Activated CD4-positive, CD25-positive, alpha-beta regulatory T cell (primary cell): ENCODE measurements at places on chromosomes 13 and 19.

DNA sequence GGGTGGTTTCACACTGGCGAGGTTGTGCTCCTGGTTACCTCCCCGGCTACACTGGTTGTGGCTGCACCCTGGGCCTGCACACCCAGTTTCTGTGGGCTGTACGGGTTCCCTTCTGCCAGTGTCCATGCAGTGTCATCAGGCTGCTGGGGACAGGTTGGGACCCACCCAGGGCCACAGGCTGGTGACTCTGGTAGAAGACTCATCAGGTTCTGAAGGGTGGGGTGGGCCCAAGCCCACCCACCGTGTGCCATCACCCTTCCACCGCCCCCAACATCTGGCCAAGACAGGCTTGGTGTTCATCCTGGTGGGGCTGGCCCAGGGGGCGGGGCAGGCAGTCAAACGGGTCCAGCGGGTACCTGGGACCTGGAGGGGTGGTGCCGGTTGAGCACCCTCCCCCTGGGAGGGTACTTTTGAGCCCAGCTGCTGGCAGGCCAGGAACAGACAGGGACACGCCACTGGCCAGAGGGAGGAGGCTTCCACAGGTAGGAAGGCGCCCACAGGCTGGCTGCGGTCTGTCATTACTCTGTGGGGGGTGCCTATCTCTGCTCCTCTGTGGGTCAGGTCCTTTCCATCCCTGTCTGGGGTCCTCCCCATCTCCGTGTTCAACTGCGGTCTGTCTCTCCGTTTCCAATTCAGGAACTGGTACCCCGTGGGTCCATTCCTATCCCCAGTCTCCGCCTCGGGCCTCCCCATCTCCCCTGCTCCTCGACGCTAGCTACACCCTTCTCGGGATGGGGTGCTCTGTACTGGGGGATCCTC lies at the start of gene RNF225:
Gene RNF225 (plus strand): TSS at position 437 of the 759 bp plus-strand sequence. CDS start 434 bp downstream, outside the sequence.
- DNase-seq: no peak

DNA sequence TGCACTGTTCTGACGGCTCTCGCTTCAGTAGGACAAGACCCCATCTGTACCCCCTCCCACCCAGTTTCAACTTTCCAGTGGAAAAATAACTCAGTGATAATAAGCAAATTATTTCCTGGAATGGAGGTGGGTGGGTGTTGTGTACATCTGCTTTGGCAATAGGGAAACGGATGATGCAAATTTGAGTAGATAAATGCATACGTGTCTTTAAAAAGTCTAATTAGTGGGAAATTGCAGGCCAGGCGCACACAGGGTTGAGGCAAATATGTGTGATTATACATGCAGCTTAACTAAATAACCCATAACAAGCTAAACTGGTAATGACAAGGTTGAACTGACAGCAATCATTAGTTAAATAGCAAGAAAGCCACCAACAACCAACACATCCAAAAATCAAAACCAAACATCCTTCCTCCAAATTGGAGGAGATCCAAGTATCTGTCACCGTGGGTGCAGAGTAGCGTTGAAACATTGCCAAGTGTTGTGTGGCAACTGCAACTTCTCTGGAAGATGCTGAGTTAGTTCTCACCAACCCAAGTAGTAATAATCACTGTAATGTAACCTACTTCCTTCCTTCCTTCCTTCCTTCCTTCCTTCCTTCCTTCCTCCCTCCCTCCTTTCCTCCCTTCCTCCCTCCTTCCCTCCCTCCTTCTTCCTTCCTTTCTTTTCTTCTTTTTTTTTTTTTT lies 54.6 kb downstream of the TRPM4 start:
- no peak for DNase-seq

DNA sequence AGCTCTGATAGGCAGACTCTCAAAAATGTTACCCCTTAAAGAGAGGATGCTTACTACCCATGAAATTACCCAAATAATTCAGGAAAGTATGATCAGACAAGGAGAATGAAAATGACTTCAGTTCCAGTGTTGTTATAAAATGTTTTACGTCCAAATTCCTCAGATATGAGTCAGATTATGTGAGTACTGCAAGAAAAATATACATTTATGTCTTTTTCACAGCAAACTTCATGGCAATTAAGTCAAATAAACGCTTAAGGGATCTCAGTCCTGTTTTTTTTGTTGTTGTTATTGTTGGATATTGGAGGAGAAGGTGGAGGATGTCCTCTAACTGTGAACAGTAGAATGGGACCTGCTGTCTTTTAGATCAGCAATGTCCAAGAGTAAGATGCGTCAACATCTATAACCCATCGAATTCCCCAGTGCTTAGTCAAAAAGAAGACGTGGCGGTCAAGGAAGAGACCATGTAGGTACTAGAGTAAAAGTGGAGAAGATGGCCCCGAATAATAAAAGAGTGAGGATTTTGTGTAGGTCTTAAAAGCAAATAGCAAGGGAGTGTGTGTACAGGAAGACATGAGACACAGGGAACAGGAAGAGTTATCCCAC lies 215.4 kb upstream of the IRS2 start:
- DNase-seq: no peak

GRCh38 chr19:6062274-6062673 lies 48.0 kb downstream of the RFX2 start:
- DNase-seq: no peak

DNA sequence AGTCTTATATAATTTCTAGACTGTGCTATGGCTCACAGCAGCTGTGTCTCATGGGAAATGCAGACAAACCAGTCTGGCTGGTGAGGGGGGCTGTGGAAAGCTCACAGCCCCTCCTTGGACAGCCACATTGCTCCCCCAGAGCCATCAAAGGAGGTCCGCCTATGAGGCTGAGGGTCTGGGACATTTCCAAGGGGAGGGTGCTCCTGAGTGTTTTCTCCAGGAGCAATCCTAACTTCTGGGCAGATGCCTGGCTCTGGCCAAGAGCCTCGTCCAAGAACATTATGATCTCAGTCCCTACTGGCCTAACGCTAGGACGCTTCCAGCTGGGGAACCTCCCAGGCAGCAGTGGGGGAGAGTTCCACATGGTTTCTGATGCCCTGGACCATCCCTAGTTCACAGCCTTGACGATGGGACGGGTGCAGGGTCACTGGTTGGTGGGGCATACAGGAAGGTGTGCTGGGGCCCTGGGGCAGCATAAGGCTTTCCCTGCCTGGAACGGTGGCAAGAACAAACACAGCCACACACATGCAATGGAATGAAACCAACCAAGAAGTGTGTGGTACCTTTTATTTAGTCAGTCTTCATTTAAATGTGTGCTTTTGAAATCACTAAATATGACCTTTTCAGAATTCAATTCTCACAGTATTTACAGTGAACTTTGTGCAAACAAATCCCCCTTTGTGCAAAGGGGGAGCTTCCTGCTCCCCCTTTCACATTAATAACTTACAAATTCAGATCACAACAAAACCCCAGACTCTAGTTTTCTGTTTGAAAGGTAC lies 60.6 kb downstream of the CDADC1 start:
- DNase-seq: no peak

DNA sequence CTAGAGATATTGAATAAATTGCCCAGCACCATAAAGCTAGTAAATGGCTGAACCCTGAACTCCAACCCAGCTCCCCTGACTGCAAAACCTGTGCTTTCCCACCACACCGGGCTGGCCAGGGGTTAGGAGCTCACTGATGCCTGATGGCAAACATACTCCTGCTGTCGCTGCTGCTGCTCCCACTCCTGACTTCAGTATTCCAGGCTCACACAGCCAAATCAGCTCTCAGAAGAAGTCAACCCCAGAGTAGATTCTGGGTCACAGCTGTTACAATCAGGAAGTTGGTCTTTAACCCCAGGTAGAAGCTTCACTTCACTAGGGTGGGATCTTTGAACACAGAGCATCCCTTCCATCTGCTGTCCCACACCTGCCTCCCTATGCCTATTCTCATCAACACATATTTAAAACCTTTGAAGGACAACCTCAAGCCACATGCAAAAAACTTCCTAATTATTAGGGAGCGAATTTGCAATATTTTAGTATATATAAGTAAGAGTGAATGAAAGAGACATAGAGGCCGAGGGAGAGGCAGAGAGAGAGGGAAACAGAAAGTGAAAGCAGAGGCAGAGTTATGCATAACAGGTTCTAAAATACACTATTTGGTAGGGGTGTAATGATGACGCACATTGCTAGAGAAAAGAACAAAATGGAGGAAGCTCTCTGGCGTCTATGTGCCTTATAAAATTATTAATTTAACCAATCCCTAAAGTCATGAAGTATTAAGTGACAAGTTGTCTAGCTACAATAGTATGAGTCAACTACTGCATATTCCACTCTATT lies 99.4 kb upstream of the SERP2 start:
- no peak for DNase-seq

DNA sequence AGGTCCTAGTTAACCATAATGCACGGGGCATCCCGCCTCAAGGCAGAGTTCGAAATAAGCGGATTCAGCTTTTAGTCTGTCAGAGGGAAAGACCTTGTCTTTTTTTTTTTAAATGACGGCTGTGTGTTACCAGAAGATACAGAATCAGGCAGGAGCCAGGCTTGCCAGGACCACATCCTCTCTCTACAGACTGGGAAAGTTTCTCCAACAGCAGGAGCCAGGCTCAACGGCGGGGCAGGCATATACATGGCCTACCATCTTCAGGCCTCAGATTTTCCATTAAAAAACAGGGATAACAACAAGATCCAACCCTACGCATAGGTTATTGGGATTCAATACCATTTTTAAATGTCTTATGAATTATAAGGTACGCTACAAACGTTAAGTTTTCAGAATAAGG lies 17.8 kb downstream of the IRS2 start:
- no peak for DNase-seq

DNA sequence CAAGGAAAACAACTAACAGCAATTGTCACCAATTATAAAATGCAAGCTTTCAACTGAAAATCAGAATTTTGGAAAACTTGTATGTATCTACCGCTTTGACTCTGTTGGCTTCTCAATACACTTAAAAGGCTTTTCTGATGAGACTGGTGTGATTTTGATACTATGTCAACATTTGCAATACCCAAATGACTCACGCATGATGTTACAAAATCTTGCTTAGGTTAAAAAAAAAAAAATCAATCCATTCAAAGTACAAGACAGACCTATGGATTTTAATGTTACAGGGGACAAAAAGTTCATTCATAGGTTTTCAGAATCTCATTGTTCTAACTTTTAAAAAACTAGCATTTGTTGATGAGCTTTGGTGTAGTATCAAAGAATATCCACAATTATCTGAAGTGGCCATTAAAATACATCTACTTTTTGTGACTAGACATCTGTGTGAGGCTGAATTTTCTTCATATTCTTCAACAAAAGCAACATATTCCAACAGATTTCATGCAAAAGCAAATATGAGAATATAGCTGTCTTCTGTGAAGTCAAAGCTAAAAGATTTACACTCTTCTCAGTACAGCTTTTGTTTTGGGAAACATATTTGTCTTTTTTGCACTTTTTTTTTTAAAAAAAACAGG lies 10.7 kb downstream of the ELF1 start:
- no peak for DNase-seq

GRCh38 chr13:42899266-42899665 lies 92.8 kb downstream of the EPSTI1 start:
- no peak for DNase-seq

GRCh38 chr13:39345982-39346381 lies 257.0 kb downstream of the LHFPL6 start:
- no peak for DNase-seq
